ENCODE measurements at places on chromosomes 6 and 20.

GRCh38 chr6:4908062-4908461 lies 95.8 kb downstream of the RPP40 start:
- no peak for DNase-seq

DNA sequence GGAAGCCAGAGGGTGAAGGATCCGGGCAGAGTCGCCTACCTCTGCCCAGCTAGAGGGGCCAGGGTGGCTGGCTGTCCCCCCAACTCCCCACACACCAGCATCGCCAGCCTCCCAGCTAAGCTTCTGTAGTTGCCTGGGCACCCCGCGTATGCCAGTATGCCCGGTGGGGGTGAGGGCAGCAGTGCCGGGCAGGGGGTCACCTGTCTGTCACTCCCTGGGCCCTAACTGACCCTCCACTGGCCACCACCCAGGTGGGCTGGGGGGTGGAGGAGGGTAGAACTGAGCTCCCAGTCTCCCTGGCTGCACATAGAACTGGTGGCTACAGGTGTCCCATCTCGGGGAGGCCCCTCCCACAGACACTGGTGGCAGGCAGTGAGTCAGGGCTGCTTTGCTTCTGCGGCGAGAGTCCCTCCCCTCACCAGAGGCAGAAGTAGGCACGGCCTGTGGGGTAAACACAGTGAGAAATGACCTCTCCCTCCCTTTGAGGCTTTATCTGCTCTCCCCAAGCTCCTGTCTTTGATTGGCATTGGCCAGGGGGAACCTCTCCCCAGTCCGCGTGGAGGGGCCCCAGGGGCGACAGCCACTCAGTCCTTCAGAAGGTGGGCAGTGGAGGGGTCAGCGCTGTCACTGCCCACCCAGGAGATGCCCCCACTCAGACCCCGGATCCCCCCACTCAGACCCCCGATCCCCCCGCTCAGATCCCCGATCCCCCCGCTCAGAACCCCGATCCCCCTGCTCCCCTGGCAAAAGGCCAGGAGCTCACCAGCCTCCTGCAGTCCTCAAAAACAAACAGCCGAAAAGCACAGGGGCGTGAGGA lies 2.5 kb downstream of the NTSR1 start:
- DNase-seq: no peak

DNA sequence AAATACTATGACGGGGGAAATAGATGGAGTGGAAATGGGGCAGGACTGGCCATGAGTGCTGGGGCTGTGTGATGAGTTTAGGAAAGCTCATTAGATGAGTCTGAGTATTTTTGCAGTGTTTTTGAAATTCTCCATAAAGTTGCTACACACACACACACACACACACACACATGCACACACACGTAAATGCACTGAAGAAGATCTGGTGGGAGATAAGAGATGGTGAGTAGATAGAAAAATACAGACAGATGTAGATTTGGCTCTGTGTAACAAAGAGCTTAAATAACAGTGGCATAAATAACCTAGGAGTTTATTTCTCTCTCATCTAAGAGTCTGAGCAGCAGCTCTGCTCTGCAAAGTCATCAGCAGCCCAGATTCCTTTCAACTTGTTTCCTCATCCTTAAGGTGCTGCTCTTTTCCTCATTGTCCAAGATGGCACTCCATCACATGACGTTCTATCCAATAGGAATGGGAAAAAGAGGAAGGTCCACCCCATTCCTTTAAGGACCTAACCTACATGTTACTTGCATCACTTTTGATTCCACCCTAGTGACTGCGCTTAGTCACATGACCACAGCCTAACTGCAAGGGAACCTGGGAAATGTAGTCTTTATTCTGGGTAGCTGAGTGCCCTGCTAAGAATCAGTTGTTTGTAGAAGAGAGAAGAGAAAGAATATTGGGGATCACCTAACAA lies 76.4 kb downstream of the EYA2 start:
- peak; percentile 70 for DNase-seq

DNA sequence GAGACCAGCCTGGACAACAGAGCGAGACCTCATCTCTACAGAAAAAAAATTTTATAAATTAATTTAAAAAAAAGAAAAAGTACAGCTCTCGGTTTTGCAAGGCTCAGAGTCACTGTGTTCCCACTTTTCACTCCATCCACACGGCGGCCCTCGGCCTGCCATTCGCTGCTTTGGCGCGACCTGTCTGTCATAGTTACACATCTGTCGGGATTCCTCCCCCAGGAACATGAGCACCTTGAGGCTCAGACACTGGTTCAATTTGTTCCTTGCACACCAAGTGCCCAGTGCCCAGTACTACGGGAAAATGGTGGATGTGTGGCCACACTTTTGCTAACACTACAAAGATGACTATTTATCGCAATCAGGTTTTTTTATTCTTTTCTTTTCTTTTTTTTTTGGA lies 8.4 kb downstream of the CTSZ start:
- no peak for DNase-seq

GRCh38 chr6:114366899-114367298 lies 24.1 kb upstream of the HS3ST5 start:
- no peak for DNase-seq

DNA sequence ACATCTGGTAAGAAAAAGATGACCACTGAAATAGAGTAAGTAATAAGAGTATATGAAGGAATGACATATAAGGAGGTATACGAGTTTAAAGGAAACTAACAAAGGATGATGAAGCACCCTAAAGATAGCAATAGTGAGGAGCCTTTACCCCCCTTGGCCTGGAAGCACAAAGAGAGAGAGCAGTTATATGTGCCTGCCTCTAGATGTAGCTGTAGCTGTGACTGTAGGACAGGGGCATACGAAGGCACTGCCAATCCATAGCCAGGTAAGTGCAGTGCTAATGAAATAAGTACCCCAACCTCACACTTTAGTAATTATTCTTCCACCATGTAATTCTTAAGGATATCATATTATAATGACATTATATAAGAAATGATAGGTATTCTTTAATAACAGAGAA lies 90.1 kb upstream of the FKBP1C start:
- no peak for DNase-seq

DNA sequence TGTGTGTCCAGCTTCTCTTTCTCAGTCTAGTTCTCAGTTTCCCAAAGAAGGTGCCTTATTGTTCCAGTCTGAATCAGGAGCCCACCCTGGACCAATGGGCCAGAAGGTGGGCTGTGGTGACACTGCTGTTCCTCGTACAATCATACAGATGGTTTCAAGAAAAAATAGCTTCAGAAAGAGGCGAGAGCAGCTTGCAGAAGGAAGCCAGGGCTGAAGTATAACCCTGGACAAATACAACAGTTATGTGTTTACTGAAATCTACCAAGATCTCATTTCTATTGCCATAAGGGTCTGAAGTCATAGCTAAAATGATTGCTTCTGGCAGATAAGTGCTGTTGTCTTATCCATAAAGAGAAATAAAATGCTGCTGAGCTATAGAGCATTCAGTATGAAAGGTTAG lies 75.4 kb downstream of the PFDN4 start:
- DNase-seq: no peak

DNA sequence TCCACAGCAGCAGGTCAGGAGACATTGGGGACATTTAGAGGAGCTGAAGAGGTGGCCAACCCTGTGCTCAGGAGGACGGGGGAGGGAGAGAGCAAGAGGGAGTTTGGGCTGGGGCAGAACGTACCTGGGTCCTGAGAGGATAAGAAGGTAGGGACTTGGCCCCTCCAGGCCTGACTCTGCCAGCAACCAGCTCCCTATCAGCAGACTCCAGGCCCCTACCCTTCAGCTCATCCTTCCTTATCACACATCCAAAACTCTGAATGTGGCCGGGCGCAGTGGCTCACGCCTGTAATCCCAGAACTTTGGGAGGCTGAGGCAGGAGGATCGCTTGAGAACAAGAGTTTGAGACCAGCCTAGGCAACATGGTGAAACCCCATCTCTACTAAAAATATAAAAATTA lies 5.0 kb downstream of the STMN3 start:
- no peak for DNase-seq

DNA sequence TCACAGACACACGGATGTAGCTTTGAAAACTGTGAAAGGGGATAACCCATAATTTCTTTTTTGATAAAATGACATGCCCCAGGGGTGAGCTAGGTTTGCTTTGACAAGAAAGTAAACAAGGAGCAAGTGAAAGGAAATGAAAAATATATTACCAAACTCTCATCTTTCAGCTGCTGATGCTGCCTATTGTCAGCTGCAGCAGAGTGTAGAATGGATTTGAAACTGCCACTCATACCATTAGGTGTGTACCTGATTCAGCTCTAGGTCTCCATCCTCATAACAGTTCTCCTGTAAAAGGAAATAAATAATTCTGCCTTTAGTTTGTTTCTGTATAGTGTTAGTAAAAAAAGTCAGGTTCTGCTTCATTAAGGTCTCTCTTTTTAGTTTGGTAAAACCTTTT lies 415.1 kb upstream of the MARCKS start:
- DNase-seq: no peak

- no peak for DNase-seq
Measured at GRCh38 chr6:139925894-139926641, 551.6 kb upstream of the CITED2 start.

DNA sequence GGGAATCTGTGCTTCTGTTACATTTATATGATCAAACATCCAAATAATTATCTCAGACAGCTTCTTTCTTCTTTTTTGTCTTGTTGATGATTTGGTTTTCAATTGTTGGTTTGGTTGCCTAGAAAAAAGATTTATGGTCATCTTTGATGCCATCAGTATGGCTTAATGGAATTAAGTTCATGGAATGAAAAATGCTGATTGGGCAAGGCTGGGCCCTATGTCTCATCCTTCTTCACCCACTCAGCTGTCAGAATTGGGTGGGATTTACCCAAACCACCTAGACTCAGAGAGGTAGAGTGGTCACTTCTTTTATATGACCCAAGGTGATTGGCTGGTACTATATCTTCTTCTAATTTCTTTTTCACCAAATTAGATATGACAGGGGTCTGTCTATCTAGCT lies 258.3 kb downstream of the DOK5 start:
- DNase-seq: no peak

GRCh38 chr20:22866812-22867341 lies 168.2 kb upstream of the SSTR4 start:
- DNase-seq: no peak

DNA sequence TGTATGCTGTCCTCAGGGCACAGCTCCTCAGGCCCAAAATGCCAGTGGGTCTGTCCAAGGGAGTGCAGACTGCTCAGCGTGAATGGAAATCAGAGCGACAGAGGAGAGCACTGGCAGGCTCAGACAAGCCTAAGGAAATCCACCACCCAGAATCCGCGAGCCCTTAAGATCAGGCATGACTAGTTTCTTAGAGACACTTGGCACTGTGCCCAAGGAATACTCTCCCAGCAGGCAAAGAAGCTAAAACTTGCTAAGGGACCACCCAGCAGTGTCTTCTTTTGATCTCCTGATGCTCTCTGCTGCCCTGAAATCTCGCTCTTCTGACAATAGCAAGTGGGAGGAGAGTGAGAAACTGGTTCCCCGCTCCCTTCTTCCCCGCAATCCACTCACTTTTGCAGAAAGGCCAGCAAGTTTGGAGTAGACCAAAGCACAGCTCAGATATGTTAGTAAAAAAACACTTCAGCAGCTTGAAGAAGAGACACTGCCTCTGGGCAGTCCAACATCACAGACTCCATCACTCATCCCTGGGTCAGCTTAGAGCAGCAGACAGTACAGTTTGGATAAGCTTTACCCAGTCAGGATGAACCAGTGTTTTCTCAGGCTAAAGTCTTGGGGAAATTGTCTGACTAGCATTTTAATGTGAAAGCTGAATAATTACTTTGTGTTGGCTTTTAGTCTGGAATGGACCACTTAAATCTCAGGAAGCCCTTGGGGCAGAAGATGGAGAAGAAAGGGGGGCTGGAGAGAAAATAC lies 32.4 kb downstream of the TRAF3IP2 start:
- DNase-seq: no peak

- DNase-seq: no peak
Measured at GRCh38 chr6:83893024-83893423, 33.5 kb downstream of the CYB5R4 start.

DNA sequence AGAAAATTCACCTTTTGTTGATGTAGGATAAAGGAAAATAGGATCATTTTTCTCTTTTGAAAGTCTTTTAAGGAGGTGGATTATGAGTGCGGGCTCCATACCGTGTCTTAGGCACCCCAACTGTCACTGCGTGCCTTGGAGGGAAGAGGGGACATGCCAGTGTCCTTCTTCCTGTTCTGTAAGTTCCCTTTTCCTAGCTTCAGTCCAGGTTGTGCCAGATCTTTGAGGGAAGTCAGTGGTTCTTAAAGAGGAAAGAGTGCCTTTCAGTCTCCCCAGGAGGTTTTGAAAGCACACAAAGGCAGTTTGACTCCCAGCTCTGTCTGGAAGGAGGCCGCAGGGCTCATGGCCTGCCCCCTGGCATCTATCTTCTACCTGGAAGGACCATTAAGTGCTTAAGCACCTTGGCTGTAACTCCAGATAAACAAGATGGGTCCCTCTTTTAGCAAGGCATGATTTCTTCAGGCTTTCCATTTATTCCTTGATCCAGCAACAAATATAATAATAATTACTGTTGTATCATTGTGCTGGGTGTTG lies 13.0 kb downstream of the EFCAB8 start:
- DNase-seq: no peak

DNA sequence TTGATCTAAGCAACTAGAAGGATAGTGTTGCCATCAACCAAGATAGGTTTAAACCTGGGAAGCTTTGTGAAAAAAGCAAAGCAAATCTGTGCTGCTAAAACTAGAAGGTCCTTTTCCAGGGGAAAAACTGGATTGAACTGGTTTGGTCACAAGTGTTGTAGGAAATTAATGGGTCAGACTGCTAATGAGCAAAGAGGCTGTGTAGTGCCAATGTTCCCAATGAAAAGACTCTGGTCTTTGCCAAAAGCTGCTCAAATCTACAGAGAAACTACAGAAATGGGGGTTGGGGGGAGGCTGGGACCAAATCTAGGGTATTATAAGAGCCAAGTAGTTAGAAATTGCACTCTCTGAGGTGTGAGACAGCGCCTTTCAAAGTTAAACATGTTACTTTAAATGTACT lies 85.0 kb downstream of the PLCG1 start:
- DNase-seq: no peak

DNA sequence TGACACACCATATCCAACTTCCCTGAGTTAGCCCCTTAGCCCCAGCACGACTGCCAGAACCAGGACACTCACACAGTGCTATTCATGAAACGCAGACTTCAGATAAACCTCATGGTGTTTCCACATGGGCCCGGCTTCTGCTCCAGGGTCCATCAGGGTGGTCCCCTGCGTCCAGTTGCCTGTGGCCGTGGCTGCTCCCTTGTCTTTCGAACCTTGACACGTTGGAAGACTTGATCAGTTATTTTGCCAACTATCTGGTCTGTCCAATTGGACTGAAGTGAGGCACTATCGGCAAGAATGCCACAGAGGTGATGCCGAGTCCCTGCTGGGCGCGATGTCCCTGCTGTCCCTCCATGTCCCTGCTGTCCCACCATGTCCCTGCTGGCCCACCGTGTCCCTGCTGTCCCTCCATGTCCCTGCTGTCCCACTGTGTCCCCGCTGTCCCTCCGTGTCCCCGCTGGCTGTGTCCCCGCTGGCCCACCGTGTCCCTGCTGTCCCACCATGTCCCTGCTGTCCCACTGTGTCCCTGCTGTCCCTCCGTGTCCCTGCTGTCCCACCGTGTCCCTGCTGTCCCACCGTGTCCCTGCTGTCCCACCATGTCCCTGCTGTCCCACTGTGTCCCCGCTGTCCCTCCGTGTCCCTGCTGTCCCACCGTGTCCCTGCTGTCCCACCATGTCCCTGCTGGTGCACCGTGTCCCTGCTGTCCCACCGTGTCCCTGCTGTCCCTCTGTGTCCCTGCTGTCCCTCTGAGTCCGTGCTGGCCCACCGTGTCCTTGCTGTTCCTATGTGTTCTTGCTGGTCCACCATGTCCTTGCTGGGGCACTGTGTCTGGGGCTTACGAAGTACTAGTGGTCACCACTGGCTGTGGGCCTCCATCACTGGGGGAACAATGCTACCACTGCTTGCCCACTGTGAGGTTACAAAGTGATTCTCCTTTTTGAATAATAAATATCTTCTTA lies 251.4 kb downstream of the DLL1 start:
- DNase-seq: no peak

Measured in NCI-H226 (cell line).